NCI-H1436 treated with DMSO at 0.1 percent for 48 hours (cell line): ENCODE measurements at places on chromosomes 7 and 10.

- DNase-seq: no peak
Measured at GRCh38 chr10:26805567-26806245, 55.1 kb downstream of the ABI1 start.

- DNase-seq: no peak
Measured at GRCh38 chr10:103154521-103155299, 38.4 kb downstream of the NT5C2 start.

DNA sequence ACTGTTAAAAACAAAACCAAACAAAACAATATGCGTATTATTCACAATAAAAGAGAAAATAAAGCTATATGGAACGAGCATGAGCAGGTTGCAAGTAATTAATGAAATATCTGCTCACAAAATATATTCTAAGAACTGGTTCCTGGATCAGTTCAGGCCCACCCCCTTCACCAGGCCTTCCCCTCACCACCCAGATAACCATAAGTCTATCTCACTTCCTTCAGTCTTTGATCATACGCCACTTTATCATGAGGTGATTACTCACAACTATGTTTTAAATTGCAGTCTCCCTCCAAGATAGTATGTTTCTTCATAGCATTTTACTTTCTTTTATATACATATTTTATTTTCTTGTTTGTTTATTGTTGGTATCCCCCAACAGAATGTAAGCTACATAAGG is 263.1 kb upstream of the HGF start:
- DNase-seq: no peak

- no peak for DNase-seq
Measured at GRCh38 chr7:129832701-129833227, 120.0 kb downstream of the UBE2H start.

GRCh38 chr7:29483219-29484104 is 80.2 kb upstream of the PRR15 start:
- DNase-seq: no peak

- no peak for DNase-seq
Measured at GRCh38 chr10:100122780-100123179, 41.1 kb upstream of the CPN1 start.

- DNase-seq: no peak
Measured at GRCh38 chr7:102721-103120, 89.7 kb upstream of the FAM20C start.

DNA sequence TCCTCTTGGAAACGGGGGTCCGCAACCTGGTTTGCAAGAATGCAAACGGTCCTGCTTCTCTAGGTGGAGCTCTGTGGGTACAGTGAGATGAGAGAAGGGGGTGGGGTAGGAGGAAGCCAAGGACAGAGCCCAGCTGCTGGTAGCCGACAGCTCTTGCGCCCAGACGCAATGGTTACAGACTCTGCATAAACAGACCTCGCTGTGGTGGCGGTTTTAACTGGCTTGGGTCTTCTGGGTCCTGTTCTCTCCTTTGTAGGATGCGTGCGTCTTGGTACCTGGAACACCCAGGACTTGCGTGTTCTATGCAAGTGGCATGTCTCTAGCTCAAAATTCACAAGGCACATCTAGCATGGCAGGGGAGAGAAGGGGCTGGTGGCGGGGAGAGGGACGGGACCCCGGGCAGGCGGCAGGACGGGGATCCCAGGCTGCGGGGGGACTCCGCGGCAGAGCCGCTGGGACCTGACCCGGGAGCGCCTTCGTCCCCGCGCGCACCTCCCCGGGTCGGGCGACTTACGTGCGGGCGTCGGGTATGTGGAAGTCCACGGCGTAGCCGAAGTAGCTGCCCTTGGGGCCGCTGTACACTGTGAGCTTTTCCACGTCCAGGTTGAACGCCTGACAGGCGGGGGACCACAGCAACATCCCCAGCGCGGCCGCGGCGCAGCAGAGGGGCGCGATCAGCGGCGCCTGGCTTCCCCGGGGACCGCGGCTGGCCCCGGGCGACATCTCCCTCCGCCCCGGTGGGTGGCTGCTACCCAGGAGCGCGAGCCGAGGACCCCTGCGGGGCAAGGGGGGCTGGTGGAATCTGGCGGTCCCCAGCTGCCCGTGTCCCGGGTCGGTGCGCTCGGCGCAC is 448 bp downstream of the ITGA8 start:
- DNase-seq: no peak

DNA sequence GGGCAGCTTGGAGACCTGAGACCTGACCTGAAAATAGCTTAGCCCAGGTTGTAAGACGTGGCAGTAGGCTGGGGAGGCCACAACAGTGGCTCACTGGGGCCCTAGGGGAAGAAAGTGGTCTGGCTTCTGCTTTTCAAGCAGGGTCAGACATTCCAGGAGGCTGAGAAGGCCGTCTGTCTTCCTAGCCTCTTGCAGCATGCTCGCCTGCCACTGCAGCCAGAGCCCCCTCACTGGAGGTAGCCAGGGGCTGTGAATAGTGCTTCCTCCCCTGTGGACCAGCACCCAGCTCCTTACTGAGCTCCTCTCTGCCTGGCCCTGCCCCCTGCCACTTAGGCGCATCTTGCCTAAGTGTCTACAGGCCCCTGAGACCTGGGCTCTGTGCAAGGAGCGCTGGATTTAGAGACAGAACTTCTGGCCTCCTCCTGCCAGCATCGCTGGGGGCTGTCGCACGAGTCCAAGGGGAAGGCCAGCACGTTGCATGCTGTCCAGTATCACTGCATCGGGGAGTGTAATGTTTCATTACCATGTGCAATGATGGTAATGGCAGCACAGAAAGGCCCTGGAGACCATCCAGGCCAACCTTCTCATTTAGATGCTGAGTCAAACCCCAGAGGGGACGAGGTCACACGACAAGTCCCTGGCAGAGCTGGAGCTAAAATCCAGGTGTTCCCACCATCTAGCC is 12.7 kb downstream of the ZMIZ1 start:
- DNase-seq: no peak

- DNase-seq: no peak
Measured at GRCh38 chr7:27096768-27097514, 1.1 kb upstream of the HOXA1 start.

GRCh38 chr7:30926313-30926712 is 14.7 kb downstream of the AQP1 start:
- no peak for DNase-seq

GRCh38 chr10:129491123-129491734 is 24.2 kb downstream of the MGMT start:
- DNase-seq: no peak

GRCh38 chr10:111077785-111078504 is 1.1 kb downstream of the ADRA2A start:
- no peak for DNase-seq

DNA sequence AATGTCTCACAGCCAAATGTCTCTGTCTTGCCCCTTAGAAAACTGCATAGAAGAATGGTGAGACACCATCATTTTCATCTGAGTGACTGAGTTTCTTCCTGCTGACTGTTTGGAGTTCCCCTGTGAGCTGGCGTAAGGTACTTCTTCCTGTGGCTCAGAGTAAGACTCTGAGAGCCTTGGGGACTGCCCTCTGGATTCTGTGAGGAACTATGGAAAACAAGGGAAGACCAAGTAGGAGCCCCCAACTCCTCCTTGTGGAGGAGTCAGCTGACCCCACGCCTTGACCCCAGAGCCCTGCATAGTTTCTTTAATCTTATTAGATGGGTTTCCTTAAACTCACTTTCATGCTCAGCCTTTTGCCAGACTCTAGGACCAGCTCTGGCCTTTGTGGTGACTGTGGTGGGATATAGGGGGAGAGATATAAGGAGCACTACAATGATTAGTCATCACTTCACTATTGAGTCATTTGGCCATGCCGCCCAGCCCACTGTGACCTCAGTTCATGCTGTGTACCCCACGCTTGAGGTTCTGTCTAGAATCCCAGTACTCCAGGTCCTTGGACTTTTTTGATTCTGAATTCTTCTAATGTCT is 51.8 kb upstream of the FAM133B start:
- DNase-seq: no peak

- peak; percentile 68 for DNase-seq
Measured at GRCh38 chr7:14144538-14144937, 155.1 kb upstream of the ETV1 start.

GRCh38 chr10:44397476-44398225 is 12.8 kb upstream of the CXCL12 start:
- DNase-seq: no peak

- no peak for DNase-seq
Measured at GRCh38 chr7:121011401-121011800, 22.9 kb downstream of the CPED1 start.

GRCh38 chr7:28135315-28135714 is 45.3 kb downstream of the JAZF1 start:
- no peak for DNase-seq

DNA sequence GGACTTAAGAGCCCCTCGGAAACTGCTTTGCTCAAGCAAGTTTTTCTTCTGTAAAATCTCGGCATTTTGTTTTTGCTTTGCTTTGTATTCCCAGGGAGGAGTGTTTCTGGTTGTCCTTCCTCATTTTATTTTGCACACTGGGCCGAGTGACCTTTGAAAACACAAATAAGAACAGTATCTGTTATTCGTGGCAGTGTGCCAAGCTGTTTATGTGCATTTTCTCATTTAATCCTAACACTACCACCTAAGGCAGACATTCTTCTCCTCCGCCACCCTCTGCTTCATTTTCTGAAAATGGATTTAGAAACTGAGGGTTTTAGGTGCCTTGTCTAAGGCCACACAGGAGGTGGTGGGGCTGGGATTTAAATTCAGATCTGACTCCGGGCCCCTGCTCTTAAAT is 218.5 kb downstream of the TCF7L2 start:
- no peak for DNase-seq

DNA sequence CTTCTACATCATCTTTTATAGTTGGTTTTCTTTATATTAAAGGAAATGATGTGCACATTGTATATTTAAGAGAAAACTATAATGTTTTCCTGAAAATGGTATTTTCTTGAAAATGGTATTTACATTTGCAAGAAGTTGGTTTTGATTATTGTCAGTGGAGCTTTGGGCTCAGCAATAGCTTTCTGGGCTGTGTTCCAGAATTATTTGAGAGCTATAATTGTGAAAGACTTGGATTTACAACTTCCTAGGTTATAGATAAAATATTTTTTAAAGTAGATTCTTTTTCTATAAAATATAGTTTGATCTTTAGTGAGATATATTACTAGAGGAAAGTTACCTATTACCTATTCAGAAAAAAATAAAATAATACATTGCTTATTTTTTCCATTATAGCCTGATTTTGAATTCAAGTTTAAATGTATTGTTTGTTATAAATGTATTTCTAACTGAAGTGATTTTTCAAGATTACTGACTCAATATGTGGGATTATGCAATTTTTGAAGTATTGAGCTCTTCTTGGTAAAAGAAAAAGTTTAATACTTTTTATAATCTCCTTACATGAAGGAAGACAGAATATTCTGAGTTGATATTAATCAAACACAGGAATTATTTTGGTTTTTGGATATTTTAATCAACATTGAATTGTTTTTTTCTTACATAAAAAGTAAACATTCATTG is 20.2 kb downstream of the GNAI1 start:
- DNase-seq: no peak

DNA sequence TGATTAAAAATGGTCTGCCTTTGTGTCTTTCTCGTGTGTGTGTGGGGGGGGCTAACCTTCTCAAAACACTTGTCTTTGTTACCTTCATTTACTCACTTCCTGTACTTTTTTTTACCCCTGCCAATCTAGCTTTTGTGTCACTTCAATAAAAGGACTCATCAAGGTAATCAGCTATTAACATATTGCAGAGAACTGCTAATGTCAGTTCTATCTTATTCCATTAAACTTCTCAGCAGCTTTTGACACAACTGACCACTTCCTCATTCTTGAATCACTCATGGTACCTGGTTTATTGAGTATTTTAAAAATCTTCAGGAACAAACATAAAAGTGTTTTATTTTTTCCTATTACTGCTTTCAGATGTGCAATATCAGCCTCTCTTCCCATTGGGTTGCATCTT is 59.8 kb downstream of the SLC25A40 start:
- no peak for DNase-seq

- DNase-seq: no peak
Measured at GRCh38 chr7:10703981-10704380, 269.7 kb upstream of the PHF14 start.

DNA sequence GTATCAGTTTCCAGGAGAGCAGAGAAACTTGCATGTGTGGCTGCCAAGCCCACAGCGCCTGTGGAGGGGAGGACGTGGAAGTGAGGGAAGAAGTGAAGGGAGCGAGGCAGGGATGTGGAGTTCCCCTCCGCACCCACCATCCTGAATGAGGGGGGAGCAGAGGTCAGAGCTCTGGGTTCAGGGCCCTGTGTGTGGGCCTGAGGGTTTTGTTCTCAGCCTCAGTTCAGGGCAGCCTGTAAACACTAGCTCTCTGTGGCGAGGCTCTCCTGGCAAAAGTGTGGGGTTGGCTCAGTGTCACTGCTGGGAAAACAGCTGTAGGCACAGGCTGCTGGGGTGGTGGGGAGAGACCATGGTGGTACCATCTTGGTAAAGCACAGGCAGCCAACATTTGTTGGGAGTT is 108.4 kb downstream of the C10orf105 start:
- no peak for DNase-seq

GRCh38 chr10:44974628-44975430 is 3.8 kb downstream of the DEPP1 start:
- no peak for DNase-seq

DNA sequence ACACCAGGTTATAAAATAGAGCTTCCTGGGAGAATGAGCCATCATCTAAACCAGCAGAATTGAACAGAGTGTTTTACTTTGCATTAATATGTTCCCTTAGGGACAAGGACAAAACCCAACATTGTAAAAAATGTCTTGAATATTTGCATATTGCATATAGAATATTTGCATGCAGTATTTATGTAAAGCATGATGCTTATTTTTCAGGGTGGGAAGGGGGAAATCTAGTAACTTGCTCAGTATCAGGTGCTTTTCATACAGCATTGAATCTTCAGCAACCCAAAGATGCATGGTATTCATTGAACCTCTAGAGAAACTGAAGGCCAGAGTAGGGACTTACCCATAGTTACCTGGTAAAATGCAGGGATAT is 409.2 kb upstream of the ZMIZ1 start:
- DNase-seq: no peak

DNA sequence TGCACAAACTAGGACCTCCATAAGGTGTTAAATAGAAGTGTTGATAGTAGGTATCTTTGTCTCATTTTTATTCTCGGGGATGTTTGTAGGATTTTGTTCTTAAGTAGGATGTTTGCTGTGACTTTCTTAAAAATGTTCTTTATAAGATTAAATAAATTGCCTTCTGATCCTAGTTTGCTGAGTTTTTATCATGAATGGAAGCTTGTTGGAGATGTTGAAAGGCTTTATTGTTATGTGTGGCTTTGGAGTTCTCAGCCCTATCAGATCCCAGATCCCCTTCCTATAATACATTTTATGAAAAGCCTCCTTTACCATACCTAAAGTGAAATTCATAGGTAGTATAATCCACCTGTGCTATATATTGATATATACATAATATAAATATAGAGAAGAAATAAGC is 40.1 kb downstream of the NHLRC2 start:
- DNase-seq: no peak

DNA sequence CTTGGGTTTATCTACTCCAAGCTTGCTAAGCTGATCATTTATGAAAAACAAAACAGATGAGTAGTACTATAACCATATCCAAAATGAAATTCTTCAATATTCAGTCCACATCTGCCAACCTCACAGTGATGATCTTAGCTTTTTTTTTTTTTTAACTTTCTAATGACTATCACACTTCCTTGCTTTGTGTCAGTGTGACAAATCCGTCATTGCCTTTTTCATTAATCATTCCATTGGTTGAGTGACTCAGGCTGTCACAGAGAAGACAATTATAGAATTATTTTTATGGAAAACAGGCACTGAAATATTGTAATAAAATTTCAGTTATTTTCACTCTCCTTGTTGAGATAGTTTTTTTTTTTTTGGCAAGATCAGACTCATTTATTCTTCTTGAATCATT is 70.7 kb downstream of the CPVL start:
- no peak for DNase-seq

GRCh38 chr7:118872568-118872967 is 648.1 kb downstream of the ANKRD7 start:
- no peak for DNase-seq
